ENCODE measurements at places on chromosomes 4 and X.

GRCh38 chrX:40093586-40093985 lies 4.2 kb downstream of the BCOR start:
- DNase-seq = no peak

GRCh38 chr4:85029453-85029852 lies 63.0 kb upstream of the WDFY3 start:
- no peak for DNase-seq

GRCh38 chr4:126604268-126604867 lies 1028.4 kb upstream of the INTU start:
- DNase-seq = peak; percentile 16

GRCh38 chrX:145502670-145503069 lies 255.4 kb downstream of the SPANXN1 start:
- DNase-seq = no peak

DNA sequence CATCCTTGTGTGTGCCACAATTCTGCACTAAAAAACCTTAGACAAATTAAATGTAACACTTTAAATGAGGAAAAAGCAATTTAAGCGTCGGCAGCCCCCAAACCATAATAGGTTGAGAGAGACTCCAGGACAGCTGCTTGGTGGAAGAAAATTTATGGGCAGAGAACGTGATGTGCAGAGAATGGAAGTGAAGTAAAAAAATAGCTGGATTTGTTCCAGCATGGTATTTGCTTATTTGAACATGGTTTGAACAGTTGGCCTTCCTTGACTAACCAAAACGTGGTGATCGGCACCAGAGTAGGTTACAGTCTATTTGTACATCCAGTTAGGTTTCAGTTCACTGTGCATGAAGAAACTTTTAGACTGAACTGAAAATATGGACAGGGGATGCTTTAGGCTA lies 343.0 kb upstream of the CPEB2 start:
- DNase-seq = no peak

- DNase-seq = peak; percentile 78
Measured at GRCh38 chr4:163701916-163702315, 207.4 kb downstream of the TMA16 start.

DNA sequence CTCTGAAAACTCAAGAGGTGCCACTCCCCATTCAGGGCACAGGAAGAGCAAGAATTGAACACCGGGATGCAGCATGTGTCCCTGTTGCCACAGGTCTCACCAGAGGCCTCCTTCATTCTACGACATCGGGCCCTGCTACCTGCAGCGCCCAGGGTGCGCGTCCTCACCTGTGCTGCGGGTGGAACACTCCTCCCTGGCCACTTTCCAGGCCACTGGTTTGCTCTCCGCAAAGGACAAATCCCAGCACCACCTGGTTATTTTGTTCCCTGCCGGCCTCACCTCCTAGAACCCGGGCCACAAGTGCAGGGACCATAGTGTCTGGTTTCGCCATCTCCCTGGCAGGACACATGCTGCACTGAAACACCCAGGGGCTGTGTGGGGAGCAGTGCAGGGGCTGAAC lies 14.3 kb upstream of the FAM3A start:
- no peak for DNase-seq

- no peak for DNase-seq
Measured at GRCh38 chr4:105472871-105473323, 965 bp downstream of the PPA2 start.

DNA sequence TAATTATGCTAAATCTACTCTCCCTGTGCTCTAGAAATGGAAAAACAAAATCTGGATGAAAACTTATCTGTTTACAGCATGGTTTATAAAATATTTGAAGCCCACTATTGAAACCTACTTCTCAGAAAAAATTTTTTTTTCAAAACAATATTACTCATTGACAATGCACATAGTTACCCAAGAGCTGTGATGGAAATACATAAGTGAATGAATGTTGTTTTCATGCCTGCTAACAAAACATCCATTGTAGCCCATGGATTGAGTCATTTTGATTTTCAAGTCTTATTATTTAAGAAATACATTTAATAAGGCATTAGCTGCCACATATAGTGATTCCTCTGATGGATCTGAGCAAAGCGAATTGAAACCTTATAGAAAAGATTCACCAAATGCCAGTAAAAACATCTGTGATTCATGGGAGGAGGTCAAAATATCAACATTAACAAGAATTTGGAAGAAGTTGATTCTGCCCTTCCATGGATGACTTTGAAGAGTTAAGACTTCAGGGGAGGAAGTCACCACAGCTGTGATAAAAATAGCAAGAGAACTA lies 144.7 kb upstream of the HHIP start:
- DNase-seq = peak; percentile 3

DNA sequence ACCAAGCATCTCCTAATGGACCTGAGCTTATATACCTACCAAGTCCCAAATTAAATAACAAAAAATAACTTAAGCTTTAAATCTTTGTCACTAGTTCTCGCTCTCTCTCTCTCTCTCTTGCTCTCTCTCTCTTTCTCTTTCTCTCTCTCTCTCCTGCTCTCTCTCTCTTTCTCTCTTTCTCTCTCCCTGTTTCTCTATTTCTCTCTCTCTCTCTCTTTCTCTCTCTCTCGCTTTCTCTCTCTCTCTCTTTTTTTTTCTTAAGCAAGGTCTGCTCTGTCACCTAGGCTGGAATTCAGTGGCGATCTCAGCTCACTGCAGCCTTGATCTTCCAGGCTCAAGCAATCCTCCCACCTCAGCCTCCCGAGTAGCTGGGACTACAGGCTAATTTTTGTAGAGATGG lies 266.6 kb downstream of the BANK1 start:
- no peak for DNase-seq

- no peak for DNase-seq
Measured at GRCh38 chrX:129581904-129582303, 41.8 kb downstream of the OCRL start.

- DNase-seq = no peak
Measured at GRCh38 chr4:82866706-82867385, 24.1 kb downstream of the SEC31A start.

- peak; percentile 69 for DNase-seq
Measured at GRCh38 chrX:34875204-34875603, 67.4 kb upstream of the FAM47B start.

GRCh38 chr4:74692972-74693371 lies 101.4 kb downstream of the BTC start:
- DNase-seq = no peak

DNA sequence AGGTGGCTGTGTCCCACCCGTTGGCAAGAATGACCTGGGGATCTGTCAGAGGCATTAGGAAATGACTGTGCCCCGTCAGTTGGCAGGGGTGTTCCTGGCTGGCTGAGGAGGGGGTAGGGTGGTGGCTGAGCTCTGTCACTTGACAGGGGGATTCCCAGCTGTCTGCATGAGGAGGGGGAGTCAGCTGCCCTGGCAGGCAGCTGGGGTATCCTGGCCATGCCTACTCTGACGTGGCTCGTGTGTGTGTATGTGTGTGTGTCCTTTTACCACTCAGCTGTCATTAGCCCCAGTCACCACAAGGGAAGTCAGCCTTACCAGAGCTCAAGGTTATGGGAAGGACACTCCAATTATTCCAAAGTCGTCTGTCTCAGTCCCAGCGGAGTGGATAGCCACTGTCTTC lies 93.2 kb downstream of the EFNB1 start:
- DNase-seq = no peak

DNA sequence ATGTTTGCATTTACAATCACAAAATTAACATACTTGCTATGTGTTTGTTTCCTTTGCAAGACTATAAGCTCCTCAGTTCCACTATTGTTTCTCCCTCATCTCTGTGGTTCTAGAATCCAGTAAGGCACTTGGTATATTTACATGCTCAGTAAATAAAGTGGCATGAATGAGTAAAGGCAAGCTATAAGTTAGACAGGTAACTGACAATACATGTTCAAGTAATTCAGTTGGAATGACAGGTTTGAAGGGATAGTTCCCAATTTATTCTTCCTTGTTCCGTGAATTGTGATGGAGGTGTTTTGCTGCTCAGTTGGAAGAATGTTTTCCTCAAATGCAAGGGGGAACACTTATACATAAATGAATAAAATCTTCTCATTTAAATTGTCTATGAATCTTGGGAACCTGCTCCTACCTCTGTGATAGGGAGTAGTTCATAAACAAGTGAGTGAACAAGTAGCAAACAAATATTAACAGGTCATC lies 54.1 kb upstream of the DHX15 start:
- DNase-seq = no peak

- DNase-seq = peak; percentile 67
Measured at GRCh38 chr4:54228056-54228527, 1.0 kb upstream of the PDGFRA start.

DNA sequence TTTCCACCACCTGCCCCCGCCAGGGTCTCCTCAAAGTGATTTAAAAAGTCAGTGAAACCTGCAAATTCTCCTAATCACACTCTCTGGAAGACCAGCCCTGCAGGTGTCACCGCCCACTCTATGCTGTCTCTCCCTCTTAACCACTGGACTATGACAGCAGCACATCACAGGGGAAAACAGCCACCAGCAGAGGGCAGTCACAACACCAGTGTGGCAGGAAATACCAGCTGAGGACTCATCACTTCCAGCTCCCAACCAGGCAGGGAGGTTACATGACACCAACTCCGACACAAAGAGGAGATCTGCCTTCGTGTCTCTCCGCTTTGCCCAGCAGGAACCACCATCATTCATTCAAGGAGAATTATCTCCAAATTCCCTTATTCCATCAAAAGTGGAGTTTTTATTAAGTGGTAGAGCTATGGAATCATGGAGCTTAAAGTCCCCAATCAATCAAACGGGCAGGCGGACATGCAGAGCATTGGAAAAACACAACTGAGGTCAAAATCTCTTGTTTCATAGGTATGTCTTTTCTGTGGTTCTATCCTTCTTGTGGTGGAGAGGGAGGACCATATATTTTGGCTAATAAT lies 91.3 kb downstream of the NSUN7 start:
- peak; percentile 98 for DNase-seq

DNA sequence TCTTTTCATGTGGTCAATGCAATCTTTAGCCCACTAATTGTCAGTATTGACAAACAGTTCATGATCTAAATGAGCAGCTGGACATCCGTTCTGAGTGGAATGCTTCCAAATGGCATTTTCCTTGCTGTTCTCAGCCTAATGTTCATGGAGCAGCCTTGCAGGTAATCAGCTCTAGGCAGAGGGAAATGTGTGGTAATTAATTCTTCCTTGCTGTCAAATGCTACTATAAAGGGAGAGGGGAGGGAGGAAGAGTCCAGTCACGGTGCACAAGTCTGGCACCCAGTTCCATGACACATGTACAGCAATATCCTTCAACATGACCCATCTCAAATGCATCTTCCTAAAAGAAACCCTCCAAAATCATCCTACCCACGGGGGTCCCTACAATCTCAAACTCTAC lies 88.5 kb downstream of the LDB2 start:
- no peak for DNase-seq

GRCh38 chr4:53497487-53498244 lies 93.6 kb downstream of the LNX1 start:
- no peak for DNase-seq

GRCh38 chr4:85153221-85153620 lies 186.7 kb upstream of the WDFY3 start:
- no peak for DNase-seq

DNA sequence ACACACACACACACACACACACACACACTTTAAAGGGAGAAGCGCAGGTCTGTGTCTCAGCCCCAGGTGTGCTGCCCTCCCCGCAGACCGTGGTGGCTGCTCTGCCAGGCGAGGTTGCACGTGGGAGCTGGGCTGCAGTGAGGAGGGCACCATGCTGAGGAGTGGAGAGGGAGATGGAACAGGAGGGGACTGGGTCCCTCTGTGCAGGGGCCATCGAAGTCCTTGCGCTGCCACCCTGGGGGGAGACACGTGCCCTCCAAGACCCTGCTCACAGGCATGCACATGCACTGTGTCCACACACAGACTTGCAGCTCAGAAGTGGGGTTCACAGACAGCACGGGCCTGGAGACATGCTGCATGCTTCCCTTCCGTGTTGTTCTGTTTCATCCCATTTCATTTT lies 65.5 kb upstream of the HGFAC start:
- DNase-seq = no peak

DNA sequence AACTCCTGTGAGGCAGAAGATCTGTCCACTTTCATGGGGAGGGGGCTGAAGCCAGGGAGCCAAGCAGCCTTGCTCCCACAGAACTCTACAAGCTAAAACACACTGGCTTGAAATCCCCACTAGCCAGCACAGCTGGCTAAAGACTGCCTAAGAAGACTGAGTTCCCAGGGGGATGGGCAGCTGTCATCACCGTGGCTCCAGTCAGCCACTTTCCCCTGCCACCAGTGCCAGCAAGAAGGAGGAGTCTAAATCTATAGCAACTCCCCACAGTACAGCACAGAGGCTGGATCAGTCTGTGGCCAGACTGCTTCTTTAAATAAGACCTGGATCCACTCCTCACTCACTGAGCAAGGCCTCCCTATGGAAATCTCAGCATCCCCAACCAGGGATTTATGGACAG lies 308.6 kb downstream of the FAM47B start:
- DNase-seq = no peak

GRCh38 chr4:89797117-89797516 lies 39.8 kb downstream of the SNCA start:
- peak; percentile 72 for DNase-seq

DNA sequence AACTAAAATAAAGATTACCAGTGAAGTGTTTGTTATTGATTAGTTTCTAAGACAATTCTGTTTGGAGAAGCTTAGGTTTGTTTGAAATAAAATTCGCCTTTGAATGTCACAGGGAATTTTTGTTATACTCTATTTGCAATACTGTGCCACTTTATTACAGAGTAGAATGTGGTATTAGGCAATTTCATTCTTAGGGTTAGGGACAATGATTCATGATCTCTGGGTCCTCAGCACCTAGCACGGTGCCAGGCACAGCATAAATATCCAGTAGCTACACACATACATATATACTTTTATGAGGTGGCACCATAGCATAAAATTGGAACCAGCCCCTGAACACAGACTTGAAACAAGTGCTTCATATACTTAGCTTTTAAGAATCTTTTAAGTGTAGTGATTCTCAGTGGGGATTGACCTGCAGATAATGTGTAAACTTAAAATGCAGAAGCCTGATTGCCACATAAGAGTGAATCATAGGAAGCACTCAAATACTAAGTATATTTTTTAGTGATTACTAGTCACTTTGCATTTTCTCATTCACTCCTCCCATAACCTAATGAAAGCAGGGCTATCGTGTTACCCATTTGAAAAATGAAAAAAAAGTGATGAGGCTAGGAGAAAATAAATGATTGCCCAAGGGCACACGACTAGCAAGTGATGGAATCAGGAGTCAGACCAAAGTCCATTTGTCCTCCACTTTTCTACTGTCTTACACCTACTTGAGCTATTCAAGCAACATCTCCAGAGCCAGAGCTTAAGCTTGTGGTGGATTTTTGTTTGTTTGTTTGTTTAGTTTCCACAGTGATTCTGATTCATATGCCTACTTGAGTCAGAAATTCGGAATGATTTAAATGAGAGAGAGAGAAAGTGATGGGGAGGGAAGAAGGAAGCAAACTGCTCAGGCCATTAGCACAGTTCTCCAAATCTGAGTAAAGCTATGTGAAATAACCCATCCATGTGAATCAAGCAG lies 366.0 kb upstream of the FGF13 start:
- DNase-seq = no peak

Data from brain microvascular endothelial cell (primary cell).